ENCODE measurements at places on chromosomes 7 and 10.

GRCh38 chr10:86688398-86688921 lies 20.1 kb downstream of the LDB3 start:
- no peak for DNase-seq

GRCh38 chr10:73644015-73644743 lies 2.9 kb upstream of the MYOZ1 start:
- DNase-seq = no peak

- DNase-seq = no peak
Measured at GRCh38 chr7:106282390-106282789, 2.4 kb downstream of the NAMPT start.

DNA sequence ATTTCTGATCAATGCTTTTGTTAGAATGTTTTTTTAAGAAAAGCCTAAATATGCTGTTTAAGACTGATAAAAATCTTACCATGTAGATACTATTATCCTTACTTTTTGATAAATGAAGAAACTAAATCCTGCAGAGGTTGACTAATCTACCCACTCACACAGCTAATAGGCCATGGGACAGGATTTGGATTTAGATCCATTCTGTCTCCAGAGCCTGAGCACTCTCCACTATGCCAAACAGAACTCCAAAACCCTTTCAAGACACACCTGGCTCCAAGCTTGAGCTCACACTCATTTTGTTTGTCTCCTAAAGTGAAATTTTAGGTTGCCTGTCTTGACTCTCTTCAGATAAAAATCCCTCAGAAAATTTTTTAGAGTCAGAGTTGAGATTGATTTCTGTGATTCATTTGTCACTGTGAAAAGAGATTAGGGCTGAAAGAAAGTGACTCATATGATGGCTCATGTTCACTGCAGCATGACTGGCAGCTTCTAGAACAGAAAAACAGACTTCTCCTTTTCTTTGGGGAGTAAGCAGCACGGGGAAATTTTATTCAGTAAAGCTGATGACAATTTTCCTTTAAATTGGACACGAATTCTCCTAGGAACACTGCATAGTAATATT lies 132.3 kb upstream of the POT1 start:
- no peak for DNase-seq

DNA sequence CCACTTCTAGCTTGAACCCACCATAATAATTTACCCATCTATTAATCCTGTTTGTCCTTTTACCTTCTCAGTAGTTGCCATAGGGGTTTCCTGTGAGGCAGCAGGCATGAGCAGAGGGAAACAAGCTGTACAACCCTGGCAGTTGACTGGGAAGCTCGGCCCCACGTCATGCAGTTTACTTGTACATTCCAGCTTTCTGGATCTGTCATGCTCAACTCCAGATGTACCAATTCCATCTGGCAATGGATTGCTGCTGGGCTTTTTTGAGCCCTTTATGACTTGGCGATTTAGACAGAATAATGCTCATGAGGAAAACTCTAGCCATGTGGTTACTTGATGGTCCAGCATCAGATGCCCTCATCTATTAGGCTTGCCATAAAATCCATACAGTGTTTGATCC lies 112.5 kb downstream of the GNAI1 start:
- DNase-seq = no peak

DNA sequence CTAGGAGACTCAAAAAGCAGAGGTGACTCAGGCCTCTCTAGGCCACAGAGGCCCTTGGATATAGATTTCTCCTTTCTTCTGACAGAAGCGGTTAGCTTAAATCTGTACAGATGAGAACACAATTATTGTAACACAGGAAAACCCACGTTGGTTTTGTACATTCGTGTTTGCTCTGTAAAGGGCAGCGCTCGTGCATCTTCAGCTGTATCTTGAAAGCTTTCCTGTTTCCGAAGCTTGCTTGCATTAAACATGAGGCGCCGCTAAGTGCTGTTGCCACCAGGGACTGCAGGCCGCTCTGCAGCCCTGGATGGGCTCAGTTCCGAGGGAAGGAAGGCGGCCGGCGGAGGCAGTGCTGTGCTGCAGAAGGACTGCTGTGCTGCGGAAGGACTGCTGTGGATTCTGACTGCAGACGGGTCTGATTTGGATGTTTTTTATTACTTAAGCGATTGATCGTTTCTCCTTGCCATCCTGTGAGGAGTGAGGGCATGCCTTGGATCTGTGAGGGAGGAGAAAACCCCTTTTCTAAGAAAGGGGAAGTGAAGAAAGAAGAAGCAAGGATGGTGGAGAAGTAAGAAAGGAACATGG lies 53.3 kb downstream of the FHIP2A start:
- no peak for DNase-seq

DNA sequence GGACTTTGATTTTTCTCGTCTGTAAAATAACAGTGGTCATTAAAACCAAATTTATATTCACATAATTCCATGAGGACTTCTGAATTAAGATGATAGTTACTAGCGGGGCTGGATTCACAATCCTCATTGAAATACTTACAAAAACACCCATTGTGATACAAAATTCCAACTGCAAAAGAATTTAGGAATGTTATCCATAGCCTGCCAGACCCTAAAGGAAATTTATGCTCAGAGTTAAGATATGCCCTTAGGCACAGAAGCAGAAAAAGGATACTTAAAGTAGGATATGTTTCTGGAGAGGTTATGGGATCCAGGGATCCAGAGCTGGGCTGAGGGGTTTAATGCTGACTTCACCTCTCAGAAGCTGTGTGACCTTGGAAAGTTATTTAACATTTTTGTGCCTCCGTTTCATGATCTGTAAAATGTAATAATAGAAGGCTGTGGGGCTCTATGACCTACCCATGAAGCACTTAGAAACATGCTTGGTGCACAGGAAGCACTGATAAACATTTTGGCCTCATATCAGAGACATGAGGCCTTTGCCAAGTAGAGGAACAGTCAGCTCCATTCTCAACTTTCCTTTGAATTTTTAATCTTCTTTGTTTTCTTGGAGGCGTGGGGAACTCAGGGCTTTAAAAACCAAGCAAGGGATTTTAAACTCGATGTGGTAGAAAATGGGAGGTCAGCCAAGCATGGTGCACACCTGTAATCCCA lies 744.7 kb downstream of the KCNMA1 start:
- no peak for DNase-seq

DNA sequence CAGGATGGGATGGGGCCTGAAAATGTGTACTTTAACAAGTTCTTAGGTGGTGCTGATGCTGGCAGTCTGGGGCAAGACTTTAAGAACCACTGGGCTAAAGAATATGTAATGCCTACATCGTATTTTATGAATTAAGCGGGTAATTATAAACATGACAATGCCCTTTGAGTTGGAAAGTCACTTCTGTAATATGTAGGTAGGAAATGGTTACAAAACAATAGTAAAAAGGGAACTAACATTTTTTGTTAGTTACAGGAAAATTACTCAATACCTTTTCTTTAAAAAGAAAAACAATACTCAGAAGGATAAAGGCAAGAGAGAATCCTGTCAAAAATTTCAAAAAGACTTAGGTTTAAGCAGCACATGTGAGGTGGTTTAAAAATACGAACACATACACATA lies 48.3 kb upstream of the STEAP4 start:
- DNase-seq = no peak

- DNase-seq = no peak
Measured at GRCh38 chr10:96971324-96971723, 139.2 kb downstream of the LCOR start.

- DNase-seq = no peak
Measured at GRCh38 chr7:72098807-72099580, 313.1 kb downstream of the CALN1 start.

DNA sequence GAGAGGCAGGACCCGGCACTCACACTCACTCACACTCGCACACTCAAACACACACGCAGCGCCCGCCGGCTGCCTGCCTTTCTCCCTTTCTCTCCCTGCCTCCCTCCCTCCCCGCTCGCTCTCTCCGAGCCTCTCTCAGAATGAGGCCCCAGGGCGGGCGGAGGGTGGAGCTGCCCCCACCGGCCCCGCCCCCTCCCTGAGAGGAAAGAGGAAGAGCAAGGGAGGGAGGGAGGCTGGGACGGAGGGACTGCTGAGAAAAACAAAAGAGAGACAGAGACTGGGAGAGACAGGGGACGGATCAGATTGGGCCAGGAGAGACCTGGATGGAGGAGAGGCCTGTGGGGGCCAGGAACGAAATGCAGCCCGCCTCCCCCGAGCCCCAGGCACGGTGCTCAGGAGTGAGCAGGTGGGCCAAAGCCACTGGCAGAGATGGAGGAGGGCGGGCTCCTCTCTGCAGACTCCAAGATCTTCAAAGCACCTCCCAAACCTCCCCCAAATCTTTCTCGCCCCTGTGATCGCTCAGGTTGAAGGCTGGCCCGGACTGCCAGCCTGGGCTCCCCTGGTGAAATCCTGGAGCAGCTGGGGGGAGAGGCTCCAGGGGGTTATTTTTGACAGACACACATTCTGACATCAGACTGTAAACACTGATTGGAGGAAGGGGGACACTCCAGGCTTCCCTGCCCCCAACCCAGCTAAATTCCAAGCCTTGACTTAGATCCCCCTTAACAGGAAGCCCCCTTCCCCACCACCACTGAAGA lies 5.1 kb downstream of the LDB1 start:
- DNase-seq = no peak

GRCh38 chr7:139293534-139293933 lies 47.6 kb upstream of the FMC1 start:
- DNase-seq = no peak

GRCh38 chr7:152870106-152870693 lies 110.6 kb downstream of the ACTR3B start:
- DNase-seq = no peak

DNA sequence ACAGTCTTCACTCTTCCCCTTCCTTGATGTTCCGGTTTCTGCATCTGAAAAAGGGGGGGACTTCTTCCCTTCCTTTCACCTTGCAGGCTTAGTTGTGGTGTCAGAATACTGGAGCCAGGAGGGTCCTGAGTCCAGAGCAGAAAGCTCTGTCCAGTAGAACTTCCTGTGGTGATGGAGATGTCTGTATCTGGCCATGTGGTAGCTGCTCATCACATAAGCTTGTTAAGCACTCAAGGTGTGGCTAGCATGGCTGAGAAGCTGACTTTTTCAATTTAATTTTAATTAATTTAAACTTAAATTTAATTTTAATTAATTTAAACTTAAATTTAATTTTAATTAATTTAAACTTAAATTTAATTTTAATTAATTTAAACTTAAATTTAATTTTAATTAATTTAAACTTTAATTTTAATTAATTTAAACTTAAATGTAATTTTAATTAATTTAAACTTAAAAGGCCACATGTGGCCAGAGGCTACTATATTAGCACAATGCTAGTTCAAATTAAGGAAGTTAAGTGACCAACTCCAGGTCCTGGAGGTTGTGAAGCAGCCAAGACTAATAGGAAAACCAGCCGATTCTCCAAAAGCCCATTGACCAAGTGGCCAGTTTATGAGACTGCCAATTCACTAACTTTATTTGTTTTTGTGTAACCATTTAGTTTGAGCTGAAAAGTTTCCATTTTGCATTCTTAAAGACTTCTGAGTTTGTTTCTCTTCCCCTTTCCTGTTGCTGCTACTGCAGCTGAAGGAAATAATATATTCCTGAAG lies 16.3 kb downstream of the MSRB2 start:
- DNase-seq = no peak

- DNase-seq = no peak
Measured at GRCh38 chr7:28732071-28732869, 225.9 kb downstream of the TRIL start.

DNA sequence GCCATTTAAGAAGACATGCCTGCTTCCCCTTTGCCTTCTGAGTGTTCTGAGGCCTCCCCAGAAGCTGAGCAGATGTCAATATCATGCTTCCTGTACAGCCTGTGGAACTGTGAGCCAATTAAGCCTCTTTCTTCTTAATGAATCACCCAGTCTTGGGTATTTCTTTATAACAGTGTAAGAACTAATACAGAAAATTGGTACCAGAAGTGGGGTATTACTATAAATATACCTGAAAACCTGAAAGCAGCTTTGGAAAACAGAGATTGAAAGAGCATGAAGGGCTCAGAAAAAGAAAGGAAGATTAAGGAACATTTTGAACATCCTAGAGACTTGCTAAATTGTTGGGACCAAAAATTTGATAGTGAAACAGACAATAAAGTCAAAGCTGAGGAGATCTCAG lies 12.0 kb upstream of the RNF32 start:
- DNase-seq = no peak
